ENCODE measurements at places on chromosomes 7 and 10. TPM values are rescaled to one million over a fixed set of nuclear protein-coding genes. Genes with fewer than 3 reads are reported as not detected.

The IDI2 gene
- 0.24 TPM for polyA plus RNA-seq

The SPOCK2 gene
- polyA plus RNA-seq, result 5.6 TPM

The HSPA12A gene
- polyA plus RNA-seq, result 8.4 TPM

The IKZF1 gene
- 0.24 TPM for polyA plus RNA-seq

The CRTAC1 gene
- 1.1 TPM for polyA plus RNA-seq

The SYCE1 gene
- polyA plus RNA-seq, result not detected

The CRYGN gene
- not detected for polyA plus RNA-seq

The ASB10 gene
- polyA plus RNA-seq, result not detected

The HYCC1 gene
- 12.3 TPM for polyA plus RNA-seq

The ATOH7 gene
- polyA plus RNA-seq, result 3.0 TPM

The SHTN1 gene
- 55.8 TPM for polyA plus RNA-seq

The URGCP gene
- 49.6 TPM for polyA plus RNA-seq

Measured in neural cell (in vitro differentiated cells).